ENCODE measurements at places on chromosomes 12 and 14.

DNA sequence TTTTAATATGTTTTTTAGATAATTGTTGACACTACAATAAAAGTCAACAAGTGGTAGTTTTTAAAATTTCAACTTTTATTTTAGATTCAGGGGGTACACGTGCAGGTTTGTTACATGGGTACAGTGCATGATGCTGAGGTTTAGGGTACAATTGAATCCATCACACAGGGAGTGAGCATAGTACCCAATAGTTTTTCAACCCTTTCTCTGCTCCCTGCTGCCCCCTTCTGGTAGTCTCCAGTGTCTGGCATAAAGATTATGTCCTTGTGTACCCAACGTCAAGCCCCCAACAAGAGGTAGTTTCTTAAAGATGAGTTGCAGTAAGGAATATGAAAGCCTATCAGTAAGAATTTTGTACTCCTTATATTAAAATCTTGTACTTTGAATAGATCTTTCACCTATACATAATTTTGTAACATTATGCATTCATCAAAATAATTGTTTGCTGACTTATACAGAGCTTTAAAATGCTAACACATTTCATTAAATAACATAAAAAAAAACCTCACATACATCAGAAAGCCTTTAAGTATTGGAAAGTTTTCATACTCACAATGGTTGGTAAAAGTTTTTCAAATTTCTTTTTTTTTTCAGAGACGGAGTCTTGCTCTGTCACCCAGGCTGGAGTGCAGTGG, 5.4 kb upstream of the RALGAPA1 start:
- DNase-seq = peak; percentile 76

DNA sequence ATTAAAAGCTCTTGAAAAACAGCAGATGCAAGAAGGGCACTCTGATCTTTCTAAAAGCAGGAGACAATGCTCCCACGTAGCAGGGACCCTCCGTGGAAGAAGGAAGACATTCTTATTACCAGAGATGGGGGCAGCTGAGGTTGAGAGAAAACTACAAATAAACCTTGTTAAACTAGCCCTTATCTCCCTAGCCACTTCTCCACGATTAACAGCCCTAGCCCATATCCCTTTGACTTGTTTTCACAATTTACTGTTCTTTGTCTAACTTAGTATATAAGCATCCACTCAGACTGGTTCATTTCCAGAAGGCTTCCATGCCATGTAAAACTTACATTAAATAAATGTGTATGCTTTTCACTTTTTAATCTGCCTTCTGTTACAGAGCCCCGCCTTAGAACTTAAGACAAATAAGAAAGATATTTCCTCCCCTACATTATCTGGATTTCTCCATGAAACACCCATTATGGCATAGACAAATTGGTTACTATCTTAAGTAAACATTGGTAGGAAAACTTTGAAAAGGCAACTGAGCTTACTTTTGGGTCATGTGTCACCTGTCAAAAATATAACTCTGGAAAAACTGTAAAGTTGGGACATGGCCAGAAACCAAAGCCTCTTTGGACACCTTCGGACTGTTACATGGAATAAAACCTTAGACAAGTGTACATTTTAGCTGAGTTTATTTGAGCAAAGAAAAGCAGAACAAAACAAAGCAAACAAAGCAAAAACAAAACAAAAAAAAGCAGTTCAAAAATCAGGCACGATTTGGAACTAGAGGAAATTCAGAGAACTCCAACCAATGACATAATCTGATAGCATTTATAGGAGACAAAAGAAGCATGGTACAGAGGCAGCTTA, 4.9 kb upstream of the RNASE1 start:
- DNase-seq = no peak

DNA sequence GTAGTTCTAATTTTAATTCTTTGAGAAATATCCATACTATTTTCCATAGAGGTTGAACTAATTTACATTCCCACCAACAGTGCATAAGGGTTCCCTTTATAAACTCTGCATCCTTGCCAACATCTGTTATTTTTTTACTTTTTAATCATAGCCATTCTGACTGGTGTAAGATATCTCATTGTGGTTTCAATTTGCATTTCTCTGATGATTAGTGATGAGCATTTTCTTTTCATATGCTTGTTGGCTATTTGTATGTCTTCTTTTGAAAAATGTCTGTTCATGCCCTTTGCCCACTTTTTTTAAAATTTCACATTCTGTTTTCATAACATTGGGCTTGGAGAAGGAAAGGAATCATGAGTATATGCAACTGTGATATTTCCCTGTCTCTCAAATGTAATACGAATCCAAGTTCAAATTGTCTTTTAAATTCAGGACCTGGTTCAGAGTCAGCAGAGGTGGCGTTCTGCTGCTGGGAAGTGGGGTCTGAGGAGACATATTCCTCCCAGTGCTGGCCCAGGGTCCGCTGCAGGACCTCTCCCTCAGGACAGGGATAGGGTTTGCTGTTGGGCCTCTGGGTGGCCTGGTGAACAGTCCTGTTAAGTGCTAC, 81.2 kb upstream of the ETV6 start:
- no peak for DNase-seq

DNA sequence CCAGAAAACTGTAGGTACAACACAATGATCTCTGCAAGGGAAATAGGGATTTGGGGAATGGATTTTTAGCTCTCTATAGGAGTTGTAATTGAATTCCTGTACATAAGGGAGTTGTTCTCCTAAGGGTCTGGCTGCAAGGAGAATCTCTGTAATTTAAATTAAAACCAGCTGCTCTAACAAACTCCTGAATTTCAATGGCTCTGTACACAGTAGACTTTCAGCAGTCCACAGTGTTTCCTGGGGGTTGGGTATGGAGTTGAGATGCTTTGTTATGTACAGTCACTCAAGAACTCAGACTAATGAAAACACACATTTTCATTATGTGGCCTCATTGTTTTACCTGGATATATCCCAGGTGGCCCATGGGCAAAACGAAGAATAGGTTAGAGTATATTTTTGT, 93.2 kb downstream of the NAV3 start:
- DNase-seq = no peak

DNA sequence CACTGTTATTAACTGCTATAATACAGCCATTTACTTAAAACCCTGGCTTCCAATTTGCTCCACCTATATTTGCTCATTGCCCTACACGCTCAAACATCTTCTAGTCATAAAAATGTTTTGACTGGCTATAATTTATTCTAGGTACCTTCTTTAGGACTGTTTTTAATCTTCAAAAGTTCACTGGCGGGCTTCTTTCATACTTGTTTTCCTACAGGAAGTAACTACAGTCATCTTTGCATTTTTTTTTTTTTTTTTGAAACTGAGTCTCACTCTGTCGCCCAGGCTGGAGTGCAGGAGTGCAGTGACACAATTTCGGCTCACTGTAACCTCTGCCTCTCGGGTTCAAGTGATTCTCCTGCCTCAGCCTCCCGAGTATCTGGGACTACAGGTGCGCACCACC, 32.5 kb downstream of the MPHOSPH9 start:
- no peak for DNase-seq

DNA sequence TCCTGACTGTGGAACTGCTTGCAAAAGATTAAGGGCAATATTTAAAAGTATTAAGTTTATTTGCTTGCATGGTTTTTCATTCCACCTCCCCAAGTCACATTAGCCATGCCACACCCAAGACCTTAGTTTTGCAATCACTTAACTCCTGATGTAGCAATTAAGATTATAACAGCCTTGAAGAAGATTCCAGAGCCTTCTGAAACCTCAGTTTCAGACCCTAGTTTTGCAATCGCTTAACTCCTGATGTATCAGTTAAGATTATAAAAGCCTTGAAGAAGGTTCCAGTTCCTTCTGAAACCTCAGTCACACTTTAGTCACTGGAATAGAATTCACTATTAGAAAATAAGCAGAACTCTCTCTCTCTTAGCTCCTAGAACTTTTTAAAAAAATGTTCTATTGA, 42.7 kb upstream of the DCN start:
- DNase-seq = no peak

DNA sequence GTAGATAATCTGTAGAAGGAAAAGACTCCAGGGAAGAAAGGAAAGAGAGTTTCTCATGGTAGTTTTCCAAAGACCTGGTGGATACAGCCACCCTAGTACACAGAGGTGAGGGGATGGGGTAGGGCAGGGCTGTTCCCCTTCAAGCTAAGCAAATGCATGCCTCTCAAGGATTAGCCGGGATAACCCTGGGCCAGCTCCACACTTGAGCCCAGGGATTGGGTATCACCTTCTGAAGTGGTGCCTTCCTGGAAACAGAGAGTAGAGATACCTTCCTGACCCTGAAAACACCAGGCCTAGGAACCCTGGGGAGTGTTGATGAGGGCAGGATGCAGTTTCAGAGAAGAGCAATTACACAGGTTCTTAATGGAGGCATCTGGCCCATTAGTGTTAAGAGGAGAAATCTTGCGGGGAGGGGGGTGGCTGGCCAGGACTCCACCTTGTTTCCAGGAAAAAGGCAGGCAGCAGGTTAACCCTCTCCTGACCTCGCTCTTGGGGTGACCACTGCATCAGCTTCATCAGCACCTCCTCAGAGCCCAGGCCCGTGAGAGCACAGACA, 106.9 kb upstream of the TMEM233 start:
- DNase-seq = no peak

DNA sequence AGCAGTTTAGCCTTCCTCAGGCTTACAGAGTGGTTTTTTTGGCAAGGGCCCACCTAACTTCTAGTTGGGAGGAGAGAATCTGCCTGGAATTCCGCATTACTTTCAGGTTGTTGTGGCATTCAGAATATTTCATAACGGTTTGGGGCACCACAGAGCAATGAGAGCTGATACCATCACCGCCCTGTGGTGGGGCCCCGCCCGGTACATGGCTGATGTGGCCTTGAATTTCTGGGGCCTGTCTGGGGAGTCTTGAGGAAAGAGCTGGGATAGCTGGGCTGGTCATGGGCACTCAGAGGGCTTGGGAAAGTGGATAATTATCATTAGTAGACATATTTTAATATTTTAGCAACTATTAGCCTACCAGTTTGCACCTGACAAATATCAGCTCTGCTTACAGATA, 4.2 kb downstream of the TESPA1 start:
- no peak for DNase-seq

DNA sequence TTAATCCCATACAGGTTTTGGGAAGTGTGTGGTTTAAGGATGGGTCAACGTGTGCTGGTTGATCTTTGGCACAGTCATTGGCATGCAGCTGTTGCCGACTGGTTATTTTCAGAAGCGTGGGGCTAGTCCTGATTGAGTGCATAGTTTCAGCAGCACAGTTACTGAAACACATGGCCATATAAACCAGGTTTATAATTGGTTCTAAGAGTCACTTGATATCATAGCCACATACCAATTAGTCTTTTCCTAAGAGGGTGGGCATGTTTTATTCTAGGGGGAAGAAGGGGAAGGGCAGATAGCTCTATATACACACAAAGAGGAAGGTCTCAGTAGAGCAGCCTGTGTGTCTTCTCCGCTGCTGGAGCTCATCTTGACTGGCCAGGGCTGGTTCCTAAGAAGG, 11.0 kb upstream of the RPS6KL1 start:
- DNase-seq = no peak

GRCh38 chr14:62597143-62597542, 448.1 kb downstream of the KCNH5 start:
- no peak for DNase-seq

- DNase-seq = no peak
These were observed 17.4 kb upstream of the COL2A1 start for GRCh38 chr12:48021485-48022179.

- DNase-seq = no peak
These were observed 15.0 kb upstream of the LTBP2 start for GRCh38 chr14:74627076-74627475.

DNA sequence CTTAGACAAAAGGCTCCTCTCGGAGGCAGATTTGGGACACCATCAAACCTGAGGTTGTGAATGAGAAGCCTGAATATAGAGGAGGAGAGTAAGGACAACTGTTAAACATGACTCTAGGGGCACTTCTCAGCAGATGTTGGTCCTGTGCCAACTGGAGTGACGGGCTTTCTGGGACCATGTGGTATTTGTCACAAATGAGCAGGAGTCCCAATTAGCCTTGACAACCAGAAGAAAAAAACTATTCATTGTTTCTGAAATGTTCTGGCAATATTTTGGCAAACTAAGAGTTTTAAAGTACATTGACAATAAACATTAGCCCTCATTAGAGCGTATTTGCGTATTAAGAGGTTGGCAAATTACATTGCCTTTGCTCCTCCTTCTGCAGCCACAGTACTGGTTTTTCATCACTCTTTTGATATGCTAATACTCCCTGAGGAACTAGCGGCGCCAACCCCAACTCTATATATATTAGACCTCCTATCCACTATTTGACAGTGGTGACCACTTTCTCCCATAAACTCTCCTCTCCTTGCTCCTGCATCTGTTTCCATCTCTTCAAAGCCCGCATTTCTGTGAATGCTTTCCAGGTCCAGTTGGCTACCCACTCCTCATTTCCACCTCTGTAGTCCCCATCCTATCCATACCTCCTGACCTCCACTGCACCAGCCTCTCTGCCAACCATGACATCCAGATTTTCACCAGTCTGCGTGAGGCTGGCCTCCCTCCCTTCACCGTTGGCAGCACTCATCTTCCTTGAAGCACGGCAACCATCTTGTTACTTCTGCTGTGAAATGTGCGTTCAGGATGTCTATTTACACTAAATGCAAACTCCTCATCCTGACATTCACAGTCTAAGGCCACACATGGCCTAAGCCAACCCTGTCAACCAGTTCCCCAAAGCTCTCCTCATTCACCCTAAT, 100.7 kb downstream of the ZFC3H1 start:
- no peak for DNase-seq

- DNase-seq = peak; percentile 52
These were observed 316.8 kb downstream of the PAWR start for GRCh38 chr12:79373896-79374499.

DNA sequence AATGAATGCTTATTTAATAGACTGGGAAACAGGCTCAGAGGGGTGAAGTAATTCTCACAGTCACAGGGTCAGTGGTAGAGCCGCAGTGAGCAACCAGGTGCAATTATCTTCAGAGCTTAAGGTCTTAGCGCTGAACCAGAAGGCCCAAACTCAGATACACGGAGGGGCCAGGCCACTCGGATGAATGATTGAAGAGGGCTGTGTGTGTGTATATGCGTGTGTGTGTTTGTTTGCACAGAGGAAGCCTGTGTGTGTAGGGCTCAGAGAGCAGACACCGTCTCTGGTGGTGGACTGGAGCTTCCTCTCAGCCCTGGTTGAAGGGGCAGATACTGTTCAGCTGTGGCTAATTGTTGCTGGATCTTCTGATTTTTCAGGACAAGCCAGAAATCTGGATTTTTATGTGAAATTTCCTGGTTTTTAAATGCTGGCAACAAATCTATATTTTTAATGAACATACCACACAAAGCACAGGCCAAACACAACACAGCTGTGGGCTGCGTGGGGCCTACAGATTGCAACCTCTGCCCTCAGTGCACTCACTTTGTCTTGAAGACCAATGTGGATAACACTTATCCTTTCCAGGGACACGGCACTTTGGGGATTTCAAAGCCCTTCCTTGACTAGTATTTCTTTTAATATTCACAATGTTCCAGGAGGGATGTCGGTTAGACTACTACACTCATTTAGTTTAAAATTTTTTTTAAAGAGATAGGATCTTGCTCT, 94.5 kb upstream of the NRXN3 start:
- DNase-seq = no peak

DNA sequence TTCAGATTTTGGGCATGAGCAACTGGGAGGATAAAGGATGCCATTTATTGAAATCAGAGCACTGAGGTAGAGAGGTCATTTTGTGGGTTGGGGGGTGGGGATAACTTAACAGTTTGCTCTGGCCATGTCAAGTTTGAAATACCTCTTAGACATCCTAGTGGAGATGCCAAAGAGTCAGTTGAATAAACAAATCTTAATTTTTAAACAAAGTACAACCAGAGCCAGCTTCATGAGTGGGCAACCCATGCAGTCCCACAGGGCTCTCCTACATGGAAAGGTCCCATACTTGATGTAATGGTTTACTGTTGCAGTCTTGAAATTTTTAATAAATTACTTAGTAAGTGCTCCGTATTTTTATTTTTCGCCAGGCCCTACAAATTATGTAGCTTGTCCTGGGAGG, 81.2 kb downstream of the ANO4 start:
- no peak for DNase-seq
